Activated T-helper 17 cell treated with anti-CD3 and anti-CD28 coated beads, Interleukin-2, amount 50 U/mL, for 72 hours (primary cell): ENCODE measurements at places on chromosomes 1 and 21. TPM values are rescaled to one million over a fixed set of nuclear protein-coding genes. Genes with fewer than 3 reads are reported as not detected.

GRCh38 chr1:113928187-113928930 lies 765 bp upstream of the HIPK1 start:
- peak; percentile 10 for ATAC-seq

DNA sequence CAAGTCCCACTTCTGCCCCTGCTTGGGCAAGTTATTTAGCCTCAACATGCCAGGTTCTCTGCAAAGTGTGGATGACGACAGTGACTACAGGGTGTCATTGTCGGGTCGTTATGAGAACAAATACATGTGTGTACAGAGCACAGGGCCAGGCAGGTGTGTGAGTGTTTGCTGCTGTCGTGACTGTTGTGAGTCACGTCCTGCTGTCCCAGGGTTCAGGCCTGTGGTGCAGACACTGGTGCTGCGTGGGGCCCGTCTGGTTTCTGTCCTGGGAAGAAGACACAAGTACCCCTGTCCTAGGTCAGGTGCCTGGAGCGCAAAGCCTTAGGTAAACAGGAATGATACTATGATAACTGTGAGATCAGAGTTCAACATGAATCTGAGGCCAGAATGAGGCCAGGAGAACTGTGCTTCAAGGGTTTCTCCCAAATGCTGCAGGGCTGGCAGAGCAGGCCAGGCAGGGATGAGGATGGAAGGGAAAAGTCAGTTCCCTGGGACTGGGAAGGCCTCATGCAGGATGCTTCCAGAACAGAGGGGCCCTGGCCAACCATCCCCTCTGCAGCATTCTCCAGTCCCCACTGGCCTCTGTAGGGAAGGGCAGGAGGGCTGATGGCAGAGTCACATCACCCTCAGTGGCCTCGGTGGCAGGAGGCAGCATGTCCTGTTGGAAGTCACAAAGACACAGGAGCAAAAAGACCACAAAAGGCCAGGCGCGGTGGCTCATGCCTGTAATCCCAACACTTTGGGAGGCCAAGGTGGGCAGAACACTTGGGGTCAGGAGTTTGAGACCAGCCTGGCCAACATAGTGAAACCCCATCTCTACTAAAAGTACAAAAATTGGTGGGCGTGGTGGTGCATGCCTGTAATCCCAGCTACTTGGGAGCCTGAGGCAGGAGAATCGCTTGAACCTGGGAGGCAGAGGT lies 15.7 kb downstream of the GPR157 start:
- ATAC-seq = peak; percentile 74

GRCh38 chr1:77036560-77036959 lies 169.3 kb downstream of the ST6GALNAC5 start:
- no peak for ATAC-seq

- ATAC-seq = no peak
Measured at GRCh38 chr1:29585201-29585600, 348.9 kb downstream of the PTPRU start.

- ATAC-seq = peak; percentile 67
Measured at GRCh38 chr21:15826147-15826780, 96.5 kb downstream of the USP25 start.

DNA sequence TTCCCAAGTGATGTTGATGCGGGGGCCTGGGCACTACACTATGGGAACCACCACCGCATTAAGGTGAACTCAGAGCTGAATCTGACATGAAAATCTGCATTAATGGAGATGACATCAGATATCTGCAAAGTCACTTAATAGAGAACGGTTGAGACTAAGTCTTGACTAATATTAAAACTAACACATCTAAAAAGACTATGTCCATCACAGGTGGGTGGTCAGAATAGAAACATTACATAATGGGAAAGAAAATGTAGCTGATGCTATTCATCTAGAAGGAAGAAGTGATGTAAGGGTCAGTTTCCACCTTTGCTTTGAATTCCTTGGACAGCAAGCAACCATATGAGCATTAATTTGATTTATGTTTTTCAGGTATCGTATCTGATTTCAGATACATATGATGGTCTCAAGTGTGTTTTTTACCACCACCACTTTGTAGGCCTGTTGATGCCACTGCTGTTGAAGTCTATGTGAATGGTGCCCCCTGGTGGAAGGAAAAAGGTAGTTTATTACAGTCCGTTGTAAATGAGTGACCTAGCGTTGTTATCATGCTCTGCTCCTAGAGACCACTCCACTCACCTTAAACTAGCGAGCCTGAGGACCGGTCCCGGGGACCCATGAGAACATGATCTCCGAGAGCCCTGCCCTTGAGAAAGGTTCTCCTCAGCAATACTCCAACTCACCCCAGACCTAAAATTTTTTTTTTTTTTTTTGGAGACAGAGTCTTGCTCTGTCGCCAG lies 73.5 kb downstream of the BACH1 start:
- peak; percentile 51 for ATAC-seq

GRCh38 chr1:67766141-67766978 lies 66.9 kb downstream of the GNG12 start:
- peak; percentile 54 for ATAC-seq

- no peak for ATAC-seq
Measured at GRCh38 chr1:101079341-101079740, 53.8 kb upstream of the DPH5 start.

DNA sequence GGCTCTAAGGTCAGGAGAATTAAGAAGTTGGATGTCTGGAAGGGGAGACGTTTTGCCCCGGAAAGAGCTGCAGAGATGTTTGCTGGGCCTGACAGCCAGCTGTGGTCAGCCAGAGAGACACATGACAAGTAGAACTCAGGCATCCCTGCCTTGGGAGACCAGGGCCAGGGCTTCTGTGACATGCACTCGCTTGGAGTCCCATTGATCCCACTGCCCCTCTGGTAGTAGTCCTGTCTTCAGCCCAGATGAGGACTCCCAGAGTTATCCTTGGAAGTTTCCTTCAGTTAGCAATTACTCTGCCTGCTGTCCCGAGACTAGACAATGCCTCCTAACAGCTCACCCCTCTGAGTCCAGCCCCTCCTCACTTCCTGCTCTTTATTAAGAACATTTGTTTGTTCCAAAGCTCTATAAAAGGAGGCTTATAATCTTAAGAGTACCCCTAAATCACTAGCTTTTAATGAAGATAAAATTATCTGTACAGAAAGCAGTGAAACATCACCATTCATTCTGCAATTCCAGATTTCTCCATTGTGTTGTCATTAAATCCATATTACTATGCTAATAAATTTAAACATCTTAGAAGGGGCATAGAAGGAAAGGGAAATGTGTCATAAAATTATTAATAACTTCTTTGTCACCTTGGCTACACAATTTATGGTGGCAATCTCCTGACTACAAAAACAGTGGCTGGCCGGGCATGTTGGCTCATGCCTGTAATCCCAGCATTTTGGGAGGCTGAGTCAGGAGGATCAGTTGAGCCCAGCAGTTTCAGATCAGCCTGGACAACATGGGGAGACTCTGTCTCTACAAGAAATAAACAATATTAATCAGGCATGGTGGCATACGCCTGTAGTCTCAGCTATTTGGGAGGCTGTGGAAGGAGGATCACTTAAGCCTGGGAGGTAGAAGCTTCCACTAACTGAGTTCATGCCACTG lies 94.2 kb downstream of the KCNK1 start:
- no peak for ATAC-seq

- ATAC-seq = no peak
Measured at GRCh38 chr1:53112271-53112774, 30.1 kb downstream of the SLC1A7 start.

- no peak for ATAC-seq
Measured at GRCh38 chr1:2143814-2144500, 50.6 kb downstream of the FAAP20 start.

GRCh38 chr1:207077470-207078377 lies 10.9 kb upstream of the C4BPB start:
- peak; percentile 79 for ATAC-seq

DNA sequence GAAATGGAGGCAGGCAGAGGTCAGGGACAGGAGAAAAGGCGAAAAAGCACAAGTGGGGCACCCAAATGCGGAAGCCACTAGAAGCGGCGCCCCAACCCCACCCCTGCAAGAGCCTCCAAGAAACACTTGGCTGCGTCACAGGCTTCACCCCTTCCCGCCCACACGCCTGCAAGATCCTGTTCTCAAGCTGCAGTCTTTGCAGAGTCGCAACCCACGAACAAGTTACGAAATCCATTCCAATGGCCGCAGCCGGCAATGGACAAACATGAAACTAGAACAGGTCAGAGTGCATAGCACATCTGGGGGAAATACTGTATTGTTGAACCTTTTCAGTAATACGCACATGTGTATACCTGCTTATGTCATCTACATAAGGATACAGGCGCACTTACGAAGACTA lies 103.6 kb downstream of the PSMG1 start:
- no peak for ATAC-seq

GRCh38 chr1:200862713-200863415 lies 9.9 kb upstream of the GPR25 start:
- ATAC-seq = peak; percentile 41

GRCh38 chr1:215710036-215710898 lies 143.2 kb downstream of the KCTD3 start:
- ATAC-seq = no peak

GRCh38 chr21:44943686-44944550 lies 4.1 kb downstream of the SLX9 start:
- no peak for ATAC-seq

- no peak for ATAC-seq
Measured at GRCh38 chr1:69433073-69433472, 134.6 kb upstream of the LRRC7 start.

DNA sequence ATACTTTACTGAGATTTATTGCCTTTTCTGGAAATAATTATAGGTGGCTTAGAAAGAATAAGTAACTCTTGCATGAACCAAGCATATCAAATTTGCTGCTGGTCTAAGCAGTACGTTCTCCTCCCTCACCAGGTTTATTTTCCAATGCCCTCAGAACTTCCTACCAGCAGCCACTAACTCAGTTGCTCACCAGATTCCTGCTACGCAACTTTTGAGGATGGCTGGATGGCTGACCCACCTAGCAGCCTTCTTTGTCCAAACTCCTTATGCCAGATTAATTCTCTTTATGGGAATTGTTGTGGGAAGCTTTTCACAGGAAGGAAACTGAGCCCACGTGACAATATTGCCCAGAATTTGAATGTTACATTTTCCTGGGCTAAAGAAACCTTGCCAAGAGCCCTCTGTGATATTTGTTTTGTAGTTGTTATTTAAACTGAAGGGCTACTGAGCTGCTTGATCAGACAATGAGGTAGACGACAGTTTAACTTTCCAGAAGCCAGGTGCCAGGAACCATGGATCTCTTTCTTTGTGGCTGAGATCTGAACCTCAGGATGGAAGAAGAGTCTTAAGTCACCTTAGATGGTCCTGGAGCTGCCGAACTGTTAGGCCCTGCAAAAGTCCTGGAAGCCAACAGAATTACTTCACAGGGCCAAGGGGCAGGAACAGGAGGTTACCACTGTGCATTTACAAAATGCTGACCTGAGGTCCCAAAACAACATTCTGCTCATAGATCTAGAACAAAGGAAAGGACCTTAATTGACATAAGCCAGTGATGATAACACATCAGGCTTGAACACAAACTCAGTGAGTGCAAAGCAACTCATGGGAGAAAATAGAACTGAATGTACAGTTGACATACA lies 85.5 kb upstream of the ATP1A1 start:
- no peak for ATAC-seq

DNA sequence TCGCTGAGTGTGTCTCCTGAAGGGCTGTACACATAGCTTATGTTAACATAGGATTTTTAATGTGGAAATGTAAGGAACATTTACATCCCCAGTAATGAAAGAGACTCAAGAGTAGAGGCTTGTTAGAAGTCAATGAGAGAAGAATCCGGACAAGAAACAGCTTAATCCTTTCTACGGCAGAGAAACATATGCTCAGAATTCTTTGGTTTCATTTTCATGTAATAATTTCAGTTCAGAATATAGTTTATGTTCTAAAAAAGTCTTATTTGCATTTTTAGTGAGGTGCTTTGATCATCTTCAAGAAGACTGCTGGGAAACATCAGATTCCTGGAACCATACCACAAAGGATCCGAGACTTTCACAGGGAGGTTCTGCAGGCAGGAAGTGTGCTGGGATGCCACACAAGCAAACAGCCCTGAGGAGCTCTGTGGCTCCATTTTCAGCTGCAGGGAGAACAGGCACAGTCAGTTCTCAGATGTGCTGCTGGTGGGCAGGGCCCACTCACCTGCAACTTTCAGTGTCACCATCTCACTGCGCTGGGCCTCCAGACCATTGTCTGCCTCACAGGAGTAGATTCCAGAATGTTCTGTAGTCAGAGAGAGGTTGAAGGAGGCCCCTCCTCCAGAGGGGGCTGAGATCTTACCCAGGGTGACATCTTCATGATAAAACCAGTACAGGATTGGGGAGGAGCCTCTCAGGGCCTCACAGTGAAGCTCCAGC lies 28.4 kb downstream of the FCRL5 start:
- peak; percentile 69 for ATAC-seq

GRCh38 chr1:163320891-163321290 lies 863 bp upstream of the NUF2 start:
- no peak for ATAC-seq

GRCh38 chr1:22544606-22545005 lies 18.7 kb upstream of the EPHA8 start:
- ATAC-seq = no peak

GRCh38 chr1:100045206-100045605 lies 75.4 kb downstream of the SLC35A3 start:
- ATAC-seq = no peak

- no peak for ATAC-seq
Measured at GRCh38 chr21:42532466-42533181, 19.0 kb downstream of the SLC37A1 start.

- ATAC-seq = no peak
Measured at GRCh38 chr21:46092026-46092764, 5.7 kb upstream of the COL6A2 start.

DNA sequence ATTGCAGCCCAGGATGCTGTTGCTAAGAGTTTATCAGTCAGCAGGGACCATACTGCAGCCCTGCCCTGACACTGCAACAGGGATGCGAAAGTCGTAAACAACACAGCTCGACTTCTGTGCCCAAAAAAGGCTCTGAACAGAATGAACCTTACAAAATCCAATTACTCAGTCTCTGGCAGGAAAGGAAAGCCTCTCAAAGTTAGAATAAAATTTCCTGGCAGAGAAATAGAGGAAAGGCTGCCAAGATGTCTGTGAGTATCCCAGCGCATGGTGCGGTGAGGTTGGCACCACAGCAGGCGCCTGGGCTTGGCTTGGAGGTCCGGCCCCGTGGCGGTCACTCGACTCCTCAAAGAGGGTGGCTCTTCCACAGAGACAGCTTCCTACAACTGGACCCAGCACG lies 185.8 kb downstream of the PCP4 start:
- no peak for ATAC-seq

Gene AIRE
- total RNA-seq = not detected

Gene ETV3L
- 0.26 TPM for total RNA-seq

Gene SYTL1
- 26.0 TPM for total RNA-seq

Gene S100A7
- total RNA-seq = not detected

Gene MCOLN2
- total RNA-seq = 43.8 TPM

Gene AKT3
- 32.2 TPM for total RNA-seq

Gene FAM72B
- total RNA-seq = 22.9 TPM

Gene MX1
- total RNA-seq = 32.5 TPM

Gene SFN
- total RNA-seq = 4.7 TPM

Gene SPRR1B
- total RNA-seq = not detected

Gene DMRTA2
- not detected for total RNA-seq

Gene LCE6A
- not detected for total RNA-seq

Gene SNX27
- 33.6 TPM for total RNA-seq
